ENCODE measurements at places on chromosomes 4 and X.

GRCh38 chr4:83262682-83263081 lies 21.9 kb downstream of the COQ2 start:
- no peak for DNase-seq

DNA sequence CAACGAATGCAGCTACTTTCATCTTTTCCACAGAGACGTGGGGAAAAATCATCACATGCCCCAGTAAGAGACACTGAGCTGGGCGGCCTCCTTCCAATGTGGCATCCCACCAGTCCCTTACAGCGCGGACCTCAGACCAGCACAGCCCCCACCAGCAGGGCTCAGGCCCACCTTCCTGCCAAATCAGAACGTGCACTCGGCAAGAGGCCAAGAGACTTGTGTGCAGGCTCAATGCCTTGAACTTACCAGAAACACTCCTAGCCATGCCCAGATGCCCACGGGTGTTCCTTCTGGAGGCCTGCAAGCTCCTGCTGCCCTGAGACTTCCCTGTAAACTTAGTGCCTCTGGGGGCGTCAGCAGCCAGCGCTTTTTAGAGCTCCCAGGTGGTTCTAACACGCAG lies 31.2 kb downstream of the WDR1 start:
- no peak for DNase-seq

DNA sequence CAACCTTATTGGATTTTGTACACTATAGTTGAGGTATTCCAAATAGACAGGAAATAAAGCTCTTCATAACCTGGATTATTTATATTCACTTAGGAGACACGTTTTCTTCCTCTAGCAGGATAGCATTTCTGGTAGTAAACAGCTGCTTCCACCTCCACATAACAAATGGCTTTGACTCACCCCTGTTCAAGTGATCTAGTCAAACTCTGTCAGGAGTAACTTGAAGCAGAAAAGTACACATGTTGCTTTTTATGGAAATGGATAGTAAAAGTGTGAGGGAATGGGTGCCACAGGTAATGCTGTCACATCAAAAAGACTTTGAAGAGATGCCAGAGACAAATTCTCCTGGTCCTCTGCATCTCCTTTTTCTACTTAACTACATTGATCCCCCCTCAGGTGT lies 258.7 kb upstream of the SLC7A11 start:
- no peak for DNase-seq

DNA sequence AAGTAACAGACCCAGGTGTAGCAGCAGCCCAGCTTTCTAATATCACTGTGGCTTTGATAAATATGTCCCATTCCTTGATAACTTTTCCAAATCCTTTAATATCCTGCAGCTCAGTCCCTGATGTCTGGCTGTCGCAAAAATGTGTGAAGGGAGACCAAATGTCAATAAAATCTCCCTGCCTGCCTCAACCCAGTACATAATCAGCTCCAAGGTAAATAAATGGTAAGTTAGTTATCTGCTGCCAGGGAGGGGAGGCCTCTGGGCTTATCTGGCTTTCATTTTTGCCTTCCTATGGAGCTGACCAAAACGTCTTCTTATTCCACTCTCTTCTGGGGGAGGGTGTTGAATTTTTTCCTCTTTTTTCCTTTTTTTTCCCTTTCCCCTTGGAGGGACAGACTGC lies 630.6 kb downstream of the MID1IP1 start:
- no peak for DNase-seq

DNA sequence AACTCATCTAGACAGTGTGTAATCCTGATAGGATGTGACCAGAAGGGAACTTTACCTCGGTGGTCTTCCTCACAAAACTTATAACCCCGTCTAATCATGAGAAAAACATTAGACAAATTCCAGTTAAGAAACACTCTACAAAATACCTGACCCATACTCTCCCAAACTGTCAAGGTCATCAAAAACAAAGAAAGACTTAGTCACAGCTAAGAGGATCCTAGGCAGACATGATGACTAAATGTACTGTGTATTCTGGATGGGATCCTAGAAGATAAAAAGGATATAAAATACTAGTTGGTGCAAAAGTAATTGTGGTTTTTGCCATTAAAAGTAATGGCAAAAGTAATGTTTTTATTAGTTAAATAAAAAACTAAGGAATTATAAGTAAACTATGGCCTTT lies 81.6 kb downstream of the DTHD1 start:
- no peak for DNase-seq

GRCh38 chr4:2619459-2619858 lies 83.0 kb downstream of the FAM193A start:
- DNase-seq: no peak

DNA sequence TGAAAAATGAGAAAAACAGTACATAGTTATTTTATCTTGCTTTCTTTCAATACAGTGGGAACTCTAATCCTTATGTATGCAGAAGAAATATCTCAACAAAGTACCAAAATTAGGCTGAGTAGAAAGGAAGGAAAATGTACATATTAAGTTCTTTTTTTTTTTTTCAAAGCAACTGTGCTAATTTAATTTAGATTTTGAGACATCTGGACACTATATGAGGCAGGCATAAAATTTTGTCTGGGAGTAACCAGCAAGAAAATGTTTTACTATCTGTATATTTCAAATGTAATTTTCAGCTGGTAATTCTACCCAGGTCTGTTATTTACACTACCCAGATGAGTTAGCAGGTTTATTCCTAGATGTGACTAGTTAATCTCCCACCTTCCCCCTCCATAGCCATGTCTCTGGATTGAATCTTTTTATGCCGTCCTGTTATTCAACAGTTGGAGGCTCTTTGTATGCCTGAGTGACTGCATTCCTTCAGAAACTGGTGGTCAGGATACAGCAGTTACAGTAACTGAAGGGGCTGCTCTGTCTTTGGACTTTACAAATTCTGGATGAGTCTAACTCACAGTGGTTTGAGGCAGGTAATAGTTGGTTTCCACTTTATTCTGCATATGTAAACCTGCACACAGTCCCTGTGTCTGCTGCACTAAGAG lies 633.6 kb downstream of the PCDH18 start:
- no peak for DNase-seq

DNA sequence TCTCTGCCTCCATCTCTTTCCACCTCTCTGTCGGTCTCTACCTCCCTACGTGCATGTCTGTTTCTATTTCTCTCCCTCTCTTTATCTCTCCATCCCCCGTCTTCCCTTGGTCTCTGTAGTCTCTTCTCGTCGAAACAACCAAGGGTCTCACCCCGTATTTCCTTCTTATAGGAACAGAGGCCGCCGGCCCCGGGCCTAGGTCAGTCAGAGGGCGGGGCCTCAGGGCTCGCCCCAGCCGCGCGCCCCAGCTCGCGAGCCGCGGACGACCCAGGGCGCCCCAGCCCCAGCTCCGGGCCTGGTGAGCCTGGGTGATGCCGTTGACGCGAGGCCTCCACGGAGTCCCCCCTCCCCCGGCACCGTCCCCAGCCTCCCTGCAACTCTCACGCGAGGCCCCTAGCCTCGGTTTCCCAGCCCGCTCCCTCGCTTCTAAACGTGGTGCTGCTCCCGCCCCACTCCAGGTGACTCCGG lies 6.6 kb downstream of the TIMM17B start:
- no peak for DNase-seq

DNA sequence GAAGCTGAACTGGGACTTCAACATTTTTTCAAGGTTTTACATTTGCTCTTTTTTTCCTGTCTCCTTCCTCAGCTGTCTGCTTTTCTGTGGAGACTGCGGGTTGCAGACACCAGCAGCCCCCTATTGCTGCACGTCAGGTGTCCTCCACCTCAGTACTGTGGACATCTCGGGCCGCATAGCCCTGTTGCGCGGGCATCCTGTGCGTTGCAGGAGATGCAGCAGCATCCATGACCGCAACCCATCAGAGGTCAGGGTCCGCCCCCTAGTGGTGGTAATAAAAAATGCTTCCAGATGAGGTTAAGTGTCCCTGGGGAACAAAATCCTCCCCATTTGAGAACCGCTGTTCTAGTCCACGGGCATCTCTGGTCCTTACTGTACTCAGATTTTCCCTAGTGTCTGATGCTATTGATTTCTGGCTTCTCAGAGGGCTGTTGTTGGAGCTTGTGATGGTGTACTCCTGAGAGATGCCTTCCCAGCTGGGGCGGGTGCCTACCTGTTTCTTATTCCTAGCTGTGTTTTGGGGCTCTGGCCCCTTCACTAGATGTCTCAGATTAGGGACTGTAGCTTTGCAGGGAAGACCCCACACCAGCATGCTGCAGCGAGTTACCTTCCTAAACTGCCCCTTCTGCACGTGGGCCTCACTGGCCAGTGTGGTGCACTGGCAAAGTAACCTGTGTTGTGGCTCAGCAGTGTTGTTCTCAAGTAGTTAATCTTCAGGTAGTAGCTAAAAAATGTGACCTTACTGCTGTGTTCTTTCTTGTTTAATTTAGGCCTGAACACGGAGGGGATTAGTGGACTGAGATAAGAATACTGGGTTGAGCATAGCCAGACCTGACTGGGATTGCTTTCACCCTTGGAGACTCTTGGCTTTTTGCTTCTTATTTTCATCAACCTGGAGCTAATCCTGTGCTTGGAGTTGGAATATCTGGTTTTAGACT lies 28.2 kb downstream of the NSD2 start:
- DNase-seq: peak; percentile 75

DNA sequence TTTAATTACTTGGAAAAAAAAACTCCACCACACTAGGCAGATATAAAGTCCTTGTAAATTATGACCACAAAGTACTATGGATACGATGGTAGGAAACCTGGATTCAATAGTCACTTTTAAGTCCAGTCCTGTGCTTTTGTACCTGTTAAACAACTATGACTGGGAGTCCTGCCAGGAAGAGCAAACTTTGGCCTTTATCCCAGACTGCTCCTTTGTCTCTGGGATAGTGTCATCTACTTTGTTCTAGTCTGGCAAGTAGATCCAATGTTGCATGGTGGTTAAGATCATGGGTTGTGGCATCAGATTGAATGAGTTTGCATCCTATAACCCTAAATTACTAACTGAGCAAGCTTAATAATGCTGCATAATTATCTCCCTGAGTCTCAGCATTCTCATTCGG lies 175.3 kb upstream of the FGF13 start:
- no peak for DNase-seq

DNA sequence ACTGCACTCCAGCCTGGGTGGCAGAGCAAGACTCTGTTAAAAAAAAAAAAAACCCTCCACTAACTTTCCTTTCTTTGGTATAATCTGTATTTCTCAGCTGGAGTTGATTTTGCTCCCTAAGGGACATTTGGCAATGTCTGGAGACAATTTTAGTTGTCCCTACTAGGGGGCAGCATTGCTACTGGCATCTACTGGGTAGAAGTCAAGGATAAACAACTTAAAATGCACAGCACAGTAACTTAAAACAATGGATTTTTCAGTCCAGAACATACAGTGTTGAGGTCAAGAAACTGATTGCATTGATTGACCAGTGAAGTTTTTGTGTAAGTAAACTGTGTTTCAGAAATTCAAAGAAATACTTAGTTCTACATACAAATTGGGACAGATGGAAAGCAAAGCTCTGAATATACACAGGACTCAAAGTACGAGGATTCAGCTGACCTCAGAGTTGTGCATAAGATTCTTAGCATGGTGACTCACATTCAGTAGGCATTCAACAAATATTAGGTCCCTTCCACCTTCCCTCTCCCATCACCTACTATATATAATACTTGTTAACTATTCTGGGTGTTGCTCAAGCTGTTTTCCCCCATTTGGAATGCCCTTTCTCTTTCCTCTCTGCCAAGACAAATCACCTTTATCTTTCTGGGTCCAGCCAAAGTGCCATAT lies 8.8 kb downstream of the DDX53 start:
- DNase-seq: peak; percentile 39

DNA sequence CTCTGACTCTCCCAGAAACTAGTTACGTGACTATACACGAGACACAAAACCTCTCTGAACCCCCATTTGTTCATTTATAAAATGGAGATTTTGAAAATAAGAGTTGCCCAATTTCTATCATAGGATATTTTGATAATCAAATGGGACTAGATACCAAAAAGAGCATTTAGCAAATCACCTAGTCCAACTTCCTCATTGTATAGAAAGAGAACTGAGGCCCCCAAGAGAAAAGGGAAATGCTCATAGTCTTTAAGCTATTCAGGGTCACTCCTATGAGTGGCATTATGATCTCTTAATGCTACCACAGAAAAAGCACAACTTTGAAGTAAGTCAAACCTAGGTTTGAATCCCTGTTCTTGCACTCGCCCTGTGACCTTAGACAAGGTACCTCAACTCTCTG lies 62.7 kb downstream of the BMP15 start:
- DNase-seq: peak; percentile 3

DNA sequence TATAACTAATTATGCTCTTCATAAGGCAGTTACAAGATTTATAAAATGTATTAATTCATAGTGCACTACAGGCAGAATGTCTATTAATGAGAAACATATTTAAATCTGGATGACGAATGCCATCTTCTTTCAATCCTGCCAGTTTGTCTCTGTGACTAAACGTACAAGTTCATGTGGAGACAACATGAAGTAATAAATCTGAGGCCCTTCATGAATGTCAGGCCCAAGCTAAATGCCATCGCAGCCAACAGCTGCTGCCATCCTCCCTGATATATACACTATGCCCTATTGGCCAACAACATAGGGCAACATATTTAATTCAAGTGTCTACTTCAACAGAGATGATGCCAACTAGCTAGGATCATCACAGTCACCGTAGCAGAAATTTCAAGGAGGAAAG lies 43.7 kb downstream of the TSPAN5 start:
- no peak for DNase-seq

DNA sequence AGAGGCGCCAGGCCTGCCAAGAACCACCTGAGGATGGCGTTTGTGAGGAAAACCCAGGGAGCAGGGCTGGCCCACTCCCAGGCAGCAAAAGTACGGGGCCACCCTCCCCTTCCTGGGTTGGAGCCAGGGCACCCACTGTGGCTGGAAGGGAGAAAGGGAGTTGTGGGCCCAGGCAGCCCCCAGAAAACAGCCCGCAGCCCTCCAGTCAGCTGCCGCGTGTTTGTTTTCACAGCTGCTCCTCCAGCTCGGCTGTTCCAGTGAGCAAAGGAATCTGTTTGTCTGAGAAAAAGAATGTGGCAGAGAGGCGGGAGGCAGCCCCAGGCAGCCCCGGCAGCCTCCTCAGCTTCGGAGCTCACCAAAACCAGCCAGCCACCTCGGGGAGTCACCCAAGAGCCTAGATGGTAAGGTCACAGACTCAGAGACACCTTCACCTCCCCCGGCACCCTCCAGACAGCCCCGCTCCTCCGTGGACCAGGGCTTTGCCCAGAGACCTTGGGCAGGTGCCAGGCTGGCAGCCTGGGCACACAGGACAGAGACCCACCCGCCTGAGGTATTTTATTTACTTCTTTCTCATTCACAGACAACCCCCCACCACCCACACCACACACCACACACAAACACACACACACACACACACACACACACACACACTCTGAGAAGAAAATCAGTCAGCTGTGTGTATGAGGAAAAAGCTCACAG lies 338.1 kb downstream of the BCOR start:
- no peak for DNase-seq
